NCI-H2081 treated with DMSO at 0.1 percent for 48 hours (cell line): ENCODE measurements at places on chromosomes 5 and 9.

GRCh38 chr5:100799166-100799565, 103.9 kb downstream of the ST8SIA4 start:
- DNase-seq, result no peak

- DNase-seq, result no peak
These were observed 112.0 kb downstream of the DOCK8 start for GRCh38 chr9:326667-327066.

DNA sequence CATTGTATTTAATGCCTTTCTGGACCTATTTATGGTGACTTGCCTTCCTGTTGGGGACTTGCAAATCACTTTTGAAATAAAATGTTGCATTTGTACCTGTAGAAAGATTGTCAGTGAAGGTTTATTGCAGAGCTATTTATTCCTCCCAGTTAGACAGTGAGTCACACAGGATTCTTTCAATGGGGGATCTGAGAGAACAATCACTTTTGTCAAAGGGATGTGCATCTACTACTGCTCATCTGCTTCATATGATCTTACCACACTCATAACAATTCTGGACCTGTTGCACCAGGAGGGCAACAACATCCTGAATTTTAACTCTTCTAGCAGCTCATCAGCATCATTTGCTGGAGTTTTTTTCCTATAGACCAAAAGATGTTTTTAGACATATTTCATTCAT, 66.8 kb downstream of the FBXL7 start:
- DNase-seq, result no peak

GRCh38 chr5:119355244-119355638, 578 bp upstream of the TNFAIP8 start:
- DNase-seq, result no peak

- DNase-seq, result no peak
These were observed 22.1 kb upstream of the GABBR2 start for GRCh38 chr9:98730871-98731270.

DNA sequence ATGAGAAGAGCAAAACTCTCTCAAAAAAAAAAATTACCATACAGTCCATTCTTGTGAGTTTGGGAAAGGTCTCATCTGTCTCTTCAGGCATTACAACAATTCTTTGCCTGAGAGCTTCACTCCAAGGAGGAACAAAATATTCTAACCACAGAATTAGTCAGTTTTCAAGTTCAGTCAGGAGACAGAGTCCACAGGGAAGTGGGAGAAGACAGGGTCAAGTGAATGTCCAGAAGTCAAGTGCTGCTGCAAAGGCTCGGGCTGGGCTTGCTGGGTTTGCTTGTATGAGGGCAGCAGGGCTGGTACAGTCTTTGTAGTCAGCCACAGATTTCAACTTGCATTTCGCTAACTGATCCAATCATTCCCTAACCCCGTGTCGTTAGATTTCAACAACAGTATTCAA, 17.6 kb upstream of the HEXB start:
- DNase-seq, result no peak
